ENCODE measurements at places on chromosomes 4 and X.

GRCh38 chr4:81573840-81574239, 102.1 kb upstream of the RASGEF1B start:
- DNase-seq: no peak

DNA sequence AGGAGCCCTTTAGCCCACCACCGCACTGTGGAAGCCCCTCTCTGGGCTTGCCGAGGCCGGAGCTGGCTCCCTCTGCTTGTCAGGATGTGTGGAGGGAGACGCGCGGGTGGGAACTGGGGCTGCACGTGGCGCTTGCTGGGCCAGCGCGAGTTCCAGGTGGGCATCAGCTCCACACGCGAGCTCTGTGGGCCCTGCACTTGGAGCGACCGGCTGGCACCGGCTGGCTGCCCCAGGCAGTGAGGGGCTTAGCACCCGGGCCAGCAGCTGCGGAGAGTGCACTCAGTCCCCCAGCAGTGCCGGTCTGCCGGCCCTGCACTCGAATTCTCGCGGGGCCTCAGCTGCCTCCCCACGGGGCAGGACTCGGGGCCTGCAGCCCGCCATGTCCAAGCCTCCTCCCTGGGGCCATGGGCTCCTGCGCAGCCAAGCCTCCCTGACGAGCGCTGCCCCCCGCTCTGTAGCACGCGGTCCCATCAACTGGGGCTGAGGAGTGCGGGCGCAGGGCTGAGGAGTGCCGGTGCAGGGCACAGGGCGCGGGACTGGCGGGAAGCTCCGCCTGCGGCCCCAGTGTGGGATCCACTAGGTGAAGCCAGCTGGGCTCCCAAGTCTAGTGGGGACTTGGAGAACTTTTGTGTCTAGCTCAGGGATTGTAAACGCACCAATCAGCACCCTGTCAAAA, 93.6 kb downstream of the DTHD1 start:
- DNase-seq: no peak

GRCh38 chrX:15151267-15152186, 118.4 kb downstream of the ASB9 start:
- DNase-seq: peak; percentile 41

- no peak for DNase-seq
Observed at GRCh38 chr4:135359128-135359527, 1157.5 kb upstream of the PABPC4L start.

- DNase-seq: peak; percentile 63
Observed at GRCh38 chr4:139453041-139453370, 915 bp upstream of the RAB33B start.

- DNase-seq: no peak
Observed at GRCh38 chrX:31658360-31658759, 586.5 kb upstream of the FTHL17 start.

- no peak for DNase-seq
Observed at GRCh38 chr4:1178300-1179088, 6.1 kb upstream of the SPON2 start.

GRCh38 chr4:174564529-174564928, 42.2 kb upstream of the HPGD start:
- DNase-seq: no peak

GRCh38 chrX:30483996-30484395, 93.6 kb downstream of the TASL start:
- DNase-seq: no peak

GRCh38 chr4:155529272-155529671, 137.4 kb upstream of the GUCY1A1 start:
- DNase-seq: no peak

DNA sequence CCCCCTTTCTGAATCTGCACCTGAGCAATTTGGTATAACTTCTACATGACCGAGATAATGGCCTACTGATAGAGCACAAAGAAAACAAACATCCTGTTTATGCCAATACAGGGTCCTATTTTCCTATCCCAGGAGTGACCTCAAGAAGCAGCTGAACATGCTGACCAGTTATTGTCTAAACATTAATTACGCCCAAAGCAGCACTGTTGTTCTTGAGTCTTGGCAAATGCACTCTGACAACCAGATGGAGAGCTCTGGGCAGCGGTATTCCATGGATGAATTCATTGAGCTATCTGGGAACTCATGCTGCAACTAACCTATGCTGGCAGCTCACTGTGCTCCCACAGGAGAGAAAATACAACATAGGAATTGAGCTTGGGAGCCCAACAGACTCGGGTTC, 52.6 kb downstream of the PCYT1B start:
- DNase-seq: no peak

DNA sequence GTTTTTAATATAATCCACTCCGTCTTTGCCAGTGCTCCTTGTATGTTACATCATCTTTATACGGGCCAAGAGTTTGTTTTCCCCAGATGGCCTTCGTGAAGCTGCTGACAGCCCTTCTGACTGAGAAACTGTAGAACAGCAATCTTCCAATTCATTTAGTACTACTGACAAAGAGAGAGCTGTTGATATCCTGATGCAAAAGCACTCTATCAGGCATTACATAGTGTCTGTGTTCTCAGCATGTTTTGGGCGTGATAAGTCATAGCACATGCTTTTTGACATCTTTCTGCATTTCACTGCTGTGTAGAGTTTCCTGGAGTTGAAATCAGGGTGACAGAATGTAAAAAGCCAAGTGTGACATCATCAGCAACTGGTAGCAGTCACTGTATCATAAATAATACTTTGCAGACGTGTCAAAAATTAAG, 746.3 kb upstream of the FAM241A start:
- no peak for DNase-seq

- DNase-seq: no peak
Observed at GRCh38 chr4:31307029-31307428, 586.9 kb downstream of the PCDH7 start.

- DNase-seq: no peak
Observed at GRCh38 chr4:26525136-26525770, 35.0 kb upstream of the CCKAR start.

DNA sequence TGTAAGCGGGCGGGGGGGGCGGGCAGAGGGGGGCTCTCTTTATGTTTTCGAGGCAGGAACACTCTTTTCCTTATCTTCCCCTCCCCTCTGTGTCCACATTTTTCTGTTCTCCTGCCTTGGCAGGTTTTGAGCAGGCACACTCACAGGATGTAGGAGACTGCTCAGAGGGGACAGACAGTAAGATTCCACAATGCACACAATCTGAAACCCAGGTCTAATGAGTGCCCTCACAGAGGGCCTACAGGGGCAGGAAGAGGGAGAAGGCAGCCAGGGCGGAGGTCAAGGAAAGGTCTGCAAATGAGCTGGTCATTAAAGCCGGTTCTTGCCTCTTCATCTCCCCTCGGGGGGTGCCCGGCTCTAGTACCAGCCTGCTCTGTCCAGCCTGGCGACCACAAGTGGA, 106.1 kb upstream of the ATP6AP2 start:
- DNase-seq: no peak

DNA sequence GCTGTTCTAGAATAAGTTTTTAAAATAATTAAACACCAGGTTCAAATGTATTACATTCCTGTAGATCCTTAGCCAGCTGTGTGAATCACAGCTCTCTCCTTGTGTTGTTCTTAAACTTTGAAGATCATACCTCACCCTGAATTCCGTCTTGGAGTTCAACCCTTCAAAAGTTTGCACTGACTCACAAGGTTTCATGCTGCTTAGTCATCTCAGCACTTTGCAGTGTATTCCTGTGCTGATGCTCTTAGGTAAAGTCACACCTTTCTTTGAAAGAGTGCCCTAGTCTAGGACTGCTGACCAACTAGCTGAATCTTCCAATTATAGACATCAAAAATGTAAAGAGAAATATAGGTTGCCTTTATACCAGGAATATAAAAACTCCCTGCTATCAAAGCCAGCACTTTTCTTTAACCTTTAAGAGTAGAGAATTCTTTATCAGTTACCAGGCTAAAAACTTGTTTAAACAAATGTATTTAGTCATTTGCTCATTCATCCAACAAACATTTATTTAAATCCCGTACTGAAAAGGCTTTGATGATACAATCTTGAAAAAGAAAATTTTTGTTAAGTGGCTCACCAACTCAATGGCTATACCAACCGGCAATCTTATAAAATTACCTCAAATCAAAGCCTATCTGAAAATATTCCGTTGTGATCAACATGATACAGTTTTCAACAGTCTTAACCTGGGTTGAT, 169.7 kb downstream of the RAP1GDS1 start:
- DNase-seq: no peak

GRCh38 chrX:6129195-6129594, 99.5 kb downstream of the NLGN4X start:
- no peak for DNase-seq

GRCh38 chr4:131388277-131388676, 1760.8 kb upstream of the PCDH10 start:
- DNase-seq: no peak

DNA sequence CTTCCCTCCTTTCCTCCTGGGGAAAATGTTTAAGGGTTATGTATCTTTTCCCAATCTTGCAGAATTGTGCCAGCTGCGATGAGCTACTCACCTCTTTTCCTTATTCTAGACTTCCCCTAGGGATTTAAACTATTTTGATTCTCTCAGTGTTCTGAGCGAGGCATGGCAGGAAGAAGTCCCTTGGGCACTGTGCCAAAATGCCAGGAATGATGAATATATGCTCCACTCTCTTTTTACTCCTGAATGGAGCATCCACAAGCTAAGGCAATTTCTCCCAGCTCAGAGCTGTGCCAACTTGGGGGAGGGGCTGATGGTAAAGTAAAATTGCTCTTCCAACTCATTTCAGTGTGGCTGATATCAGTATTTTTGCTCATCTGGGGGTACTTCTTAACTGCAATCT, 4.0 kb upstream of the C4orf17 start:
- no peak for DNase-seq

DNA sequence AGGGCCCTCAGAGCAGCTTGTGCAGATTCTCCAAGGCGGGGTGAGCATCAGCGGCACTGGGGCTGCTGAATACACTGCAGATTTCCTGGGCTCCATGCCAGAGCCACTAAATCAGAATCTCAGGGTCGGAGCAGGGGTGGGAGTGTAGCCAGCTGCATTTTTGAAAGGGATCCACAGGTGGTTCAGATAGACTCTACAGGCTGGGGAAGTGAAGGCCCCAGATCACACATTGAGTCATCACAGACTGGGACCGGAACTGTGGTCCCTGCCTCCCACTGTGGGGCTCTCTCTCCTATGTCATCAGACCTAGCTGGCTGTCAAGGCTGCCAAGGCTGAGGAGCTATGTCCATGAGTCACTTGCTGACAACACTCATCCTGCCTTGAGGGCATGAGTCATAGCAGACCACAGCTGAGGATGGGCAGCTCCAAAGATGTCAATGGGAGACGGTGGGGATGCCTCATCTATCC, 162.3 kb upstream of the MAMLD1 start:
- DNase-seq: peak; percentile 18

- DNase-seq: no peak
Observed at GRCh38 chr4:155759372-155760252, 791 bp downstream of the GUCY1B1 start.

GRCh38 chr4:81472281-81473182, 825 bp upstream of the RASGEF1B start:
- peak; percentile 60 for DNase-seq

GRCh38 chr4:109985993-109986974, 73.6 kb downstream of the EGF start:
- DNase-seq: no peak

- no peak for DNase-seq
Observed at GRCh38 chr4:109072595-109072994, 229.9 kb downstream of the COL25A1 start.

DNA sequence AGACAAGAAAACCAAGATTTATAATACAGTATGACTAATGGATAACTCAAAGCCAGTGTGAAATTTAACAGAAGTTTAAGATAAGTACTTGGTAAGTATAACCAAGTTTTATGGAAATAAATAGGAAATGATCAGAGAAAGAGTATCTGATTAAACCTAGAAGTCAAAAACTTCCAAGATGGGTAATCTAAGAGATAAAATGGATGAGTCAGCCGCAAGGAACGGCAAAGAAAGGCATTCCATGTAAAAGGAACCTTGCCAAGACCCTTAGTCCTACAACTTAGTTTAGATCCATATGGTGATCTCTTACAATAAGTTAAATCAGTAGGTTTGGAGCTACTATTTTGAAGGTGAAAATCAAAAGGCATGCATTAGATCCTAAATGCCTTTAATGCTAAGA, 34.8 kb downstream of the LIN54 start:
- DNase-seq: no peak

DNA sequence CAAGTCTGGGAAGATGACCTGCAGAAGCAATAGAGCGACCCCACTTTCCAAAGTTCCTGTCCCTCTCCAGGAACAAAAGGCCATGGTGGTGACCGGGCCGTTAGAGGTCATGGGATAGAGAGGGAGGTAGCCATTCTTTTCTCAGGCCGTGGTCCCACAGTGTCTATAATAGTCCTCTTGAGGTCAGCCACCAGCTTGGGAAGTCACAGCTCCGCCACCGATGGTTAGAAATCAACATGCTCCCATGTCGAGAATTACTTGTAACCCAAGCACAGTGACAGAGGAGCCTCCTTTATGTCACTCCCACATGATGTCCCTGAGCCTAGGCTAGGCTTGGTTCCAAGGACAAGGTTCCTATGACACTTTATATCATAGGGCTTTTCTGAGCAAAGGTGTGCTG, 48.3 kb upstream of the CBR4 start:
- no peak for DNase-seq

DNA sequence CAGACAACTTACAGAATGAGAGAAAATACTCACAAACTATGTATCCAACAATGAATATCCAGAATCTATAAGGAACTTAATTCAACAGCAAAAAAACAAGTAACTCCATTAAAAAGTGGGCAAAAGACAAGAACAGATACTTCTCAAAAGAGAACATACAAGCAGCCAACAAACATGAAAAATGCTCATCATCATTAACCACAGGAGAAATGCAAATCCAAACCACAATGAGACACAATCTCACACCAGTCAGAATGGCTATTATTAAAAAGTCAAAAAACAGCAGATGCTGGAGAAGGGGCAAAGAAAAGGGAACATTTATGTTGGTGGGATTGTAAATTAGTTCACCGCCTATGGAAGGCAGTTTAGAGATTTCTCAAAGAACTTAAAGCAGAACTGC, 150.3 kb downstream of the FGF16 start:
- DNase-seq: no peak

GRCh38 chr4:100876546-100876945, 358.7 kb upstream of the EMCN start:
- no peak for DNase-seq

DNA sequence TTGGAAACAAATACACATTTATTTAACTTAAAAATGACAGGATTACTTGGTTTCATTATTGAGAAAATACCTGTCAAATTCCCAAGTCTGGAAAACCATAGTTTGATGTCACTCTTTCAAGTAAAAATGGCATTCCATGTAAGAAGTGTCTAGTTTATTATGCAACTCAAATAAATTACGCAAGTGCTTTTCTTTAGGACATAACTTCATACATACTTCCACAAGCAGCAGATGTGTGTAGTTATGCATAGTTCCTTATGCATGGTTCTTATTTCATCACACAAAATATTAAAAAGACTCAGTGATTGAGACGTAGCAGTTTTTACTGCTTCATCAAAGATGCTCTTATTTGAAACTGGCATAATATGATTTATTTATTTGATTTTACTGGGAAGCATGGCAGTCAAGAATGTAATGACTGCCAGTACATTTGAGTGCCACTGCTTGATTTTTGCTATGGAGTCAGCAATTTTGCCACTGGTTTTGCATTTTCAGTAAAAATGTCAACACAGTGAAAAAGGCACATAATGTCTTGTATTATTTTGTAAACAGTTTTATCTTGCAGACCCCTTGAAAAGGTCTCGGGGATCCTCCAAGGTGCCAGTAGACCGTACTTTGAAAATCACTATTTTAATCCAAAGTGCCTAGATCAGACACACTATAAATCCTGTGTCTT, 62.1 kb downstream of the CLCN3 start:
- DNase-seq: no peak
